NCI-H1417 treated with DMSO at 0.1 percent for 48 hours (cell line): ENCODE measurements at places on chromosomes 1 and 21.
A peak's percentile ranks its signal among the peaks of the same experiment; 100 is the strongest.

GRCh38 chr1:17348593-17349234 is 23.3 kb upstream of the PADI6 start:
- DNase-seq = no peak

DNA sequence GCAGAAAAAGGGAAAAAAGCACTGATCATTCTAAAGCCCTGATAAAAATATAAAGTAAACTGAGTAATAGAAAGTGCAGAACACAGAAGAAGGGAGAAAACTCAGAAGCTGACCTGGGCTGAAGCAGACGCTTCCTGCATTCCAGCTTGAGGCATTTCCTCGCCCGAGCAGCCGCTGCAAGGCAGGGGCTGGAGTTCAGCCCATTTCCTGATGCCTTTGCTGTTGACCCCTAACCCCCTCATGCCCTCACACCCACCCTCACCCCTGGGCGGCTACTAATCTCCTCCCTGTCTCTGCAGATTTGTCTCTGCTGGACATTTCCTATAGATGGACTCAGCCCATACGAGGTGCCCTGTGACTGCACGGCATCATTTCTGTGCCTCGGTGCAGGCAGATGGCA is 227.8 kb downstream of the NPHP4 start:
- no peak for DNase-seq

GRCh38 chr1:43062527-43063095 is 103.9 kb upstream of the SLC2A1 start:
- DNase-seq = no peak

DNA sequence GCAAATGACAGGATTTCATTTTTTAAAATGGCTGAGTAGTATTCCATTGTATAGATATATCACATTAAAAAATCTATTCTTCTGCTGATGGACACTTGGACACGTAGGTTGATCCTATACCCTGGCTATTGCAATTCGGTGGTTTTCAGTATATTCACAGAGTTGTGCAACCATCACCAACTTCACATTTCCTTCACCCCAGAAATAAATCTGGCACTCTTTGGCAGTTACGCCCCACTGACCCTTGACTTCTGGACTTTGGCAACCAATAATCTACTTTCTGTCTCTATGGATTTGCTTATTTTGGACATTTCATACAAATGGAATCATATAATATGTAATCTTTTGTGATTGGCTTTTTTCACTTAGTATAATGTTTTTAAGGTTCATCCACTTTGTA is 35.9 kb downstream of the MAP3K7CL start:
- no peak for DNase-seq

DNA sequence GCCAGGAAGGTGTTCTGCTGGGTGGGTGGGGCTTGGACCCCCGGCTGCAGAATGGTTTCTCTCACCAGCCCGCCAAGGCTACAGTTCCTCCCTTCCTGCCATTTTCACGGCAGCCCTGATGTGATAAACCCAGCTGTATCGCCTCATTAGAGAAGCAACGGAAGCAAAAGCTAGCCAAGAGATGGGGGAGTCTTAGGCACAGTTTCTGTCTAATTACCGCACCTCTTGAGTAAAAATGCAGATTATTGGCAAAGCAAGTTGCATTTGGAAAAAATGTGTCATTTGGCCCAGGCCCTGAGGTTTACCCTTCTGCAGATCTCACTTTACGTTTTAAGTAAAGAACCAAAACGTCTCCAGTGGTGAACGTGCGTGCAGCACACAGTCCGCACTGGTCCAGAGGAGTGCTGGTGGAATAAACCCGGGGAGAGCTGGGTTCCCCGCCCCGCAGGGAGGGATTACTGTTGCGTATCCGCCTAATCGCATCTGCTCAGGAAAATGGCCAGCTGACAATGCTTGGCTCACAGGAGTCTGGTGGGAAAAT is 109.9 kb downstream of the GALNT2 start:
- no peak for DNase-seq

GRCh38 chr1:114341856-114342255 is 169.1 kb downstream of the TRIM33 start:
- DNase-seq = no peak

- no peak for DNase-seq
Observed at GRCh38 chr1:26191739-26192138, 1.3 kb downstream of the CATSPER4 start.

GRCh38 chr1:239718571-239718970 is 332.2 kb downstream of the CHRM3 start:
- DNase-seq = no peak

DNA sequence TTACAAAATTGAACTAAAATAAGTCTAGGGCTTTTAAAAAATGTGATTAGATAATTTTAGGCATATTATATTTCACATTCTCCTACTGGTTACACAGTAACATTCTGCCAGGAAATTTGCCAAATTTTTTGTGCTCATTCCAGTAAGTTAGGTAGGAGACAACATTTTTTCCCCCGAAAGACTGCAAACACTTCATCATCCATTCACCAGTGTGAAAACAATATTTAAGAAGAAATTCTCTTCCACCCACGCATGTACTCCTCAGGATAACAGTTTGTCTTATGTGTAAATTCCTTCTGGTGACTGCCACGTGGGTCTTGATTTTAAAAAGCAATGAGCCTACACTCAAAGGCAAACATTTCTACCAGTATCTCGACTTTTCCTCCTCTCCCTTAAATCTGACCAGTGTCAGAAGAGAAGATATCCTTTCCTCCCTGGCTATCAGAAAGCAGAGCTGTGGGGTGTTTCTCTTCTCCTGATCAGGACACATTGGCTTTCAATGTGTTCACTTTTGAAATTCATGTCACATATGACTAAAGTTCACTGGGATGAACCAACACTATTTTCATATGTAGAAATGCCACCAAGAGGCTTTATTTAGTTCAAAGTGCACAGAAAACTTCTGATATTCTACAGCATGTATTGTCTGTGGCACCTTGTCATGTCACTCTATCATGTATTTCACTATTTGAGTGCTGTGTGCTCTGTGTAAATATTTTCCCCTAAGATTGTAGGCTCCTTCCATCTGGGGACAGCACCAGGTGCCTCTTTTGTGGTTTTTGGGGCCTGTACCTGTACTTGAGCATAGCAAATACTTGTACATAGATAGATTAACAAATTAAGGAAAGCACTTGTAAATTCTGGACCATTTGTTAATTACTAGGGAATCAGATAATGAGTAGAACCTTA is 38.6 kb downstream of the LHX9 start:
- DNase-seq = no peak

DNA sequence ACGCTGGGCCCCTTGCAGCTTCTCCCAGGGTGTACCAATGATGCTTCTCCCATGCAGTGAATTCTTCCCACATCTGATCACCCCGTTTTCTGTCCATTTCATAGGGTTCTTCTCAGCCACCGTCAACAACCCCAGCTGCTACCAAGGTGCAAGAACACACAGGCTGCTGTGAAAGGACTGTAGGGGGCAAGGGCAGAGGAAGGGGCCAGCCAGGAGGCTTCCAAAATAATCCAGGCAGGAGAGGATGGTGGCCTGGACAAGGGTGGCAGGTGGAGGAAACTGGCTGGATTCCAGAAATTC is 113.3 kb upstream of the WNT4 start:
- no peak for DNase-seq

- DNase-seq = no peak
Observed at GRCh38 chr1:209063767-209064659, 519.5 kb upstream of the CAMK1G start.

DNA sequence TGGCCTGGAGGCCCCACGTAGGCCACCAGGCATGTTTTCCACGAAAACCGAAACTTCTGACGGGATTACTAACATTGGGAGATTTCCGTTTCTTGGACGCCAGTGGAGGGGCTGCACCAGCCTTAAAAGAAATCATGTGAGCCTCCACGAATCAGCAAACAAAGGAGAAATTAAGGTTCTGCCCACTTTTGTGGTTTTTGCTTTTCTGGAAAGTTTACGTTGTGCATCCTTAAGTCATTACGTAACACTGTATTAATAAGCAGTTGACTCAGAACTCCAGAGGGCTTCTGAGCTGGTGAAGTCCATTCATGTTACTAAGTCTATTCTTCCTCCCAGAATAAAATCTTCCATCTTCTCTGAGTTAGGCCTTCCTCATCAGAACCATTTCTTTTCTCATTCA is 168.5 kb downstream of the PSMG1 start:
- DNase-seq = no peak

GRCh38 chr21:35482933-35483662 is 434.0 kb upstream of the RUNX1 start:
- no peak for DNase-seq

- no peak for DNase-seq
Observed at GRCh38 chr1:178126261-178126660, 32.4 kb downstream of the RASAL2 start.

GRCh38 chr1:179707406-179707805 is 35.7 kb upstream of the FAM163A start:
- no peak for DNase-seq

- no peak for DNase-seq
Observed at GRCh38 chr1:180611016-180611930, 20.5 kb upstream of the XPR1 start.

GRCh38 chr1:75135573-75136194 is 1.5 kb downstream of the LHX8 start:
- DNase-seq = peak; percentile 80

DNA sequence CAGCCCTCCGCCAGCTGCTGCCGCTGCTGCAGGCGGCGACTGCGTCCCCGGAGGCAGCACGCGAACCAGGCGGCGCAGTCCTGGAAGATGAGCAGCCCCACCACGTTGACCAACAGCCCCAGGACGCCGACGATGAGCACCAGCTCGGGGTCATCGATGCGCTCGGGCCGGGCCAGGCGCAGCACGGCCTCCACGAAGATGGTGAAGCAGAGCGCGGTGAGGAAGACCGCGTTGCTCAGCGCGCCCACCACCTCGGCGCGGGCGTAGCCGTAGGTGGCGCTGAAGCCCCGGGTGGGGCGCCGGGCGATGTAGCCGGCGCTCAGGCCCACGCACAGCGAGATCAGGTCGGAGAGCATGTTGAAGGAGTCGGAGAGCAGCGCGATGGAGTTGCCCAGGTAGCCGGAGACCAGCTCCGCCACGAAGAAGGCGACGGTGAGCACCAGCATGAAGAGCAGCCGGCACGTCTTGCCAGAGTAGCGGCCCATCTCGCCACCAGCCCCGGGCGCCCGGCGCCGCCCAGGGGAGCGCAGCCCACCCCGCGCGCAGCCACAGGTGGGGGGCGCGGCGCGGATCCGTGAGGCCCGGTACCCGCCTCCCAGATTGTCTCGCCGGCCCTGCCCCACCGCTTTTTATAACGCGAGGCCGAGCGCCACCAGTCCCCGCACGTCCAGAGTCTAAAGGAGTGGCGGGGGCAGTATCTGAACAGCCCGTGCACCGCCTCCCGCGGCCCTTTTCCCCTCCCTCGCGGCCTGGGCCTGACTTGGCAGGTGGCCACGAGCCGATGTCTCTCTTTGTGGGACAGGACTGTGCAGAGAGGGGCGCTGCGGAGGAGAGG is at the start of gene SLC30A10:
TSS of gene SLC30A10 (minus strand) at position 602 of the 835 bp plus-strand sequence. CDS start at position 485, 117 bp downstream.
- no peak for DNase-seq

DNA sequence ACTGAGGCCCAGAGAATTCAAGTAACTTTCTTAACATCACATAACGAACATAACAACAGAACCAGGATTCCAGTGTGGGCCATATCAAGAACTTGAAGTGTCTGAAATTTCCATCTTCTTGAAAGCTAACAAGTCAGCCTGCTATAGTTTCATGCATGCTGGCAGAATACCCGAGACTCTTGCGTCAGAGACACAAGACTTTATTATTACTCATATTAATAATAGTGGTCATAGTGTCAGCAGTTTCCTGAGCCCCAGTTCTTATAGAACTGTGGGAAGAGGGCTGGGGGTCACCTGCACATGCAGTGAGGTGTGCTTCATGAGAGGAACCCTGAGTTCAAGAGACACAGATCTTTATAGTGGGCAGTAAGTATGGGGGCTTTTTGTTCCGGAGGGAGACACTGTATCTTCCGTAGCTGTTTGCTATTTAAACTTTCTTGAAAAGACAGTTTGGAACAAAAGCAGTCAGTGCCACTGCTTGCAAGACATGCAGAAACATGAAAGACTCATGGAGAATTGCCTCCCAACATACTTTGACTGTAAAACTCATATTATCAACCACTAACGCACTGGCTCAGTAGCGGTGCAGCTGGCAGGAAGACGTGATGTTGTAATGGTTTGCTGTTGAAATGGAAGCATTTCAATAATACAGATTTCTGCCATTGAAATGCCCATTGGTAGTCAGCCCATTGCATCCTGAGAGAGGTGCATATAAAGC is 339.2 kb downstream of the ADGRL2 start:
- DNase-seq = no peak

GRCh38 chr1:95888941-95889390 is 655.0 kb downstream of the RWDD3 start:
- no peak for DNase-seq

GRCh38 chr21:38878379-38879179 is 72.8 kb downstream of the ETS2 start:
- no peak for DNase-seq

GRCh38 chr1:83929184-83929583 is 69.7 kb downstream of the TTLL7 start:
- DNase-seq = no peak

- DNase-seq = no peak
Observed at GRCh38 chr1:119621705-119622104, 26.4 kb downstream of the ZNF697 start.

- no peak for DNase-seq
Observed at GRCh38 chr21:31184459-31184858, 146.2 kb upstream of the KRTAP19-8 start.

DNA sequence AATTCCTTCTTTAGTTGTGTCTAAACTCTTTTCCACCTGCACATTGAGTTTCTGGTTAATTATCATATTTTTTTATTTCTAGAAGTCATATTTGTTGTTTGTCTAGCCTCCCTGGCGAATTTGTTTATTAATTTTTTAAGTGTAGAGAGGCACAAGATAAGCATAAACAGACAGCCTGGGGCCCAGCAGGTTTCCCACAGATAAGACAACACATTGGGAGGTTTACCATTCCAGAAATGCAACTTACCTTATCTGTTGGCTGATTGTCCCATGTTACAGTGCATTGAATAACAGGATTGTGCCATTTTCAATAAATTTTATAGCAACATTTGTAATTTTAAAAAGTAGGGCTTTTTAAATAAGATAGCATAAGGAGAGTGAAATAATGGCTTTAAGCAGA is 34.9 kb downstream of the COG2 start:
- no peak for DNase-seq

DNA sequence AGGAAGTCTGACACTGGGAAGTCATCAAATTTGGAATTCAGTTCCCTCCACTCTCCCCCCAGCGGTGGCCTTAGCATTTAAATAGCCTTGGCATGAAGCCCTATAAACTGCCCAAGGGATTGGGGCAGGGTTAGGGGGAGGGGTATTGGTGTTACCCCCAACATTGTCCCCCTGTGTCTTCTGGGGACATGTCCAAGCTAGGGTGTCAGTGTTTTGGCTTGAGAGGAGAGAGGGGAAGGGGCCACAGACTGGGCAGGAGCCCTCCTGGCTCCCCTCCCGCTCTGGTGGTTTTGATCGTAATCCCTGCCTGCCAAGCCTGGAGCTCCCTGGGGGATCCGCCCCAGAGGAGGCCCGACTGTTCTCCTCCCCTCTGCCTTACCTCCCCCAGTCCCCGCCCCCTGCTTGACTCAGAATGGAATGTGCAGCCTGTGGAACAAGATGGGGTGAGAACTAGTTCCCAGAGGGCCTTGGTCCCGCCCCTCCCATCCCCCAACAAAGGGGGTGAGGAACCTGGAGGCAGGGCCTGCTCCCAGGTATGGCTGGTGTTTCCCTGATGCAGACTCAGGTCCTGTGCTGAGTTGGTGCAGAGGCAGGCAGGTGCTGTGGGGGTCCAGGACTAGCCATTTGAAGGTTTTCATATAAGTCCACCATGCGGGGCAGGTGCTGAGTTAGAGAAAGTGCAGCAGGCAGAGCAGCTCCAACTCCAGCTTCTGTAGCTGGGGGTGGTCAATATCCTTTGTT is 7.4 kb downstream of the SOX13 start:
- peak; percentile 29 for DNase-seq
